Fibroblast of the conjunctiva (primary cell): ENCODE measurements at places on chromosomes 2 and 18.

GRCh38 chr2:79887747-79888374 is 375.0 kb downstream of the CTNNA2 start:
- DNase-seq = peak; percentile 50

- no peak for DNase-seq
These were observed 12.5 kb upstream of the GPR155 start for GRCh38 chr2:174499371-174499770.

GRCh38 chr18:77014538-77014937 is 118.0 kb downstream of the MBP start:
- no peak for DNase-seq

DNA sequence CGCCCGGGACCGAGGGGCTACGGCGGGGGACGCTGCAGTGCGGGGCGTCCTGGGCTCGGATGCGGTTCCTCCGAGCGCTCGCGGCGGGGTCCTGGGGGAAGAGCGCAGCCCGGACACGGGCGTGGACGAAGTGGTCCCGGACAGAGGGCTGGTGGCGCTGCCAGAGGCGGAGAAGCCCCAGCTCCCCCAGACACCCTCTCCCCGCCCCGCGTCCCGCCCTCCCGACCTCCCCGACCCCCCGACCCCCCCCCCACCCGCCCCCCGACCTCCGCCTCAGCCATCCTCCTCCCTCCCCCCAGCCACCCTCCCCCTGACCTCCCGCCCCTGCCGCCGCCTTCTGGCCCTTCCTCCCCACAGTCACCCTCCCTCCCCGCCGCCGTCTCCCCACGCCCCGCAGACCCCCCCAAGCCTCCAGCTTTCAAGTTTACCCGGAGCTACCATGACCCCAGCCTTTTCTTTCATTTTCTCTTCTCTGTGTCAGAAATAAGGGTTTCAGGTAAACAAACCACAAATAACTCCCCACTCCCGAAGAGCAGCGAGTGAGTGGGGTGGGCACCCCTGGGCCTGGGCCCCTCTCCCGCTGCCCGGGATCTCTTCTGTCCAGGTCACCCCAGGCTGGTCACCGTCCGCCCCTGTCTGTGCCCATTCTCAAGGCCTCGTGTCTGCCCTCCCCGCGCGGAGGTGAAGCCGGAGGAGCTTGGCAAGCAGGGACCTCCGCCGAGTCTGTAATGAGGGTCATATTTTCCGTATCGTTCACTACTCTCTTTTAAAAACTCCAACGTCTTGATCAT is 5.1 kb downstream of the NFATC1 start:
- DNase-seq = no peak

- DNase-seq = no peak
These were observed at the start of gene HOXD1 for GRCh38 chr2:176187899-176188773. Gene HOXD1, plus strand, starts transcription at chr2:176188668. Its CDS starts 134 bp downstream, at chr2:176188802.

DNA sequence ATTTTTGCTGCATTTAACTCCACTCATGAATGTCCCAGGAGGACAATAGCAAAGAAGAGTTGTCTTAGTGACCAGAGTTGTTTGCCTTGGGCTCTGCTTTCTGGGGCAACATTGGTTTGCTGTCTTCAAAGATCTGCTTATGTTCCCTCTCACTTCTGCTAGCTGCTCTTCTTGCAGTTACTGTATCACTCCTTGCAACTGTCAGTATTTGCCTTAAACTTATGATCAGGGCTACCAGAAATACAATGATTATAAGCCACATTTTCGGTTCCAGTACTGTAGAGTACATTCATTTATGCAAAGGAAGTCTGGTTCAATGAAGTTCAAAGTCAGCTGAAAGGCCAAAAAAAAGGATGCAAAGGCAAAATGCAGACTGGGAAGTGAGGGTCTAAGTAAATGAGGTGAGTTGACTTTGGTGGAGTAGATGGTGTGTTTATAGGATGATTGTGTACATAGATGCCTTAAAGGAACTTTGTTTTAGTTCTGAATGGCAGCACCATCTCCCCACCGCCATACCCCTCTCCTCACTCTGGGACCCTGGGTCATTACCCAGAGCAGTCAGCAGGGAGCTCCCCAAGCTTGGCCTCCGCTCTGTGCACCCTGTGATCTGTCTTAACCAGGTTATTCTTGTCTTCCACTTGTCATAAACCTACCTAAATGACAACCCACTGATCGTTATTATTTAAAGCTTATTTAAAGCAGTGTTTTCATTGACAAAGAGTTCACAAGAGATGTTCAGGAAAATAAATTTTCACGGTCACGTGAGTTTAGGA is 236.0 kb downstream of the DOK6 start:
- no peak for DNase-seq

DNA sequence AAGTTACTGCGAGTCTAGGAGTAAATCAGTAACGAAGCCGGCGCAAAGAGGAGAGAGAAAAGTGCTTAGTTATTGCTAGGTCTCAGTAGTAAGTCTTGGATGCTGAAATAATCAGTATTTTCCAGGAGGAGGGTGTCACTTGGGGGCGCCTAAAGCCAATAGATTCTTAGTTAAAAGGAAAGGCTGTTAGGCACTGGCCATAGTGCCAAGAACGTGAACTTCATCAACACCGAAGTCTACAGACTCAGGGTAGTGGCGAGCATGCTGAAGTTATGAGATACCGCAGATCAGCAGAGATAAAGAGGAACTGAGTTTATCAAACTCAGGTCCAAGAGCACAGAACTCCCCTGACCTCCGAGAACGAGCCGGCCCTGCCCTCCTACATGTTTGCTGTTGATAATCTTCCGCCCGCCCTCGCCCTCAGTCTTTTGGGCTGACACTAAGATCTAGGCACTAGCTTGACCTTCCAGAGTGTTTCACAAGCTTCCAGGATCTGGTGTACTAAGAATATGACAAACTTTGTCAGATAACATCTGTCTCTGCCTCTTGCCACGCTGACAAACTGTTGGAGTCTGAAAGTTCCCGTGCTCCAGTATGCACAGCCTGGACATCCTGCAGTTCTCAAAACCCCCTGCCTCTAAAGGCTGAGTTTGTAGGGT is 49.2 kb downstream of the CYB5A start:
- no peak for DNase-seq

DNA sequence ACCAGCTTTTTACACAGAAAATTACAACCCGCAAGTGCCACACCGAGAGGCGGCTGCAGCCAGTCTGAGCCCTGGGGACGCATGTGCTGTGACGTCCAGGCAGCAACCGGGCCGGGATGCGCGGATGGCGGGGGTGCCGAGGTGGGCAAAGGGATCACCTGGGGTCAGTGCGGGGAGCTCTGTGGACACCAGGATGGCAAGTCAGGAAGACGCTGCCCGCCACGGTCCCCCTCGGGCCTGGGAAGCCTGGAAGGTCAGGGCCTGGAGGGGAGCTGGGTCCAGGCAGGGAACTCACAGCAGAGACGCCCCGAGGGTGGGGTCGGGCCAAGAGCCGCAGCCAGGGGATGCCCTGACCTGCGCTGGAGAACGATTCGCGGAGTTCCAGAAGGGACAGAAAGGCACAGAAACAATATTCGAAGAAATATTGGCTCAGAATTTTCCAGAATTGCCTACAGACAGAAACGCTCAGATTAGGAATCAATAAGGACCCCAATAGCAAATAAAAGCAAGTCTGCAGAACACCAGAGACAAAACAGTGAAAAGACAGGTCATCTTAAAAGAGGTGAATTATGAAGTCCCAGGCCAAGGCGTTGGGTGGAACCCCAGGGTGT is 11.7 kb upstream of the KIF1A start:
- no peak for DNase-seq

- DNase-seq = no peak
These were observed 8.9 kb upstream of the SKOR2 start for GRCh38 chr18:47260120-47260923.

- no peak for DNase-seq
These were observed 30.6 kb downstream of the R3HDM1 start for GRCh38 chr2:135561925-135562324.

DNA sequence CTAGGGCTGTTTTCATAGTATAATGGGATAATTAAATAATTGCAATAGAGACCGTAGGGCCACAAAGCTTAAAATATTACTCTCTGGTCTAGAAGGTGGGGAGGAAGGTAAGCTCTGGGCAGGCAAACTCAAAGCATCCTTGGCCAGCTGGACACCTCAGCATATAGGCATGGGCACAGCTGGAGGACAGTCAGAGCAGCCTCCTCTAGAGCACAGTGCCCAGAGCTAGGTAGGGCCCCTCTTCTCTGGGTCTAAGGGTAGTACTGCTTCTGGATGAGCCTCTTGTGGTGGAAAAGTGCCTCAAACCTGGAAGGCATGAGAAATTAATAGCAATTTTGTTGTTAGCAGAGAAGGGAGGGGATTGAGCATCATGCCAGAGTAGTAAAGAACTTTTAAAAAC is 291.3 kb upstream of the FBXO11 start:
- no peak for DNase-seq

GRCh38 chr2:218999881-219000568 is 6.8 kb upstream of the CRYBA2 start:
- DNase-seq = no peak

- no peak for DNase-seq
These were observed 66.8 kb downstream of the TET3 start for GRCh38 chr2:74051504-74051903.

GRCh38 chr2:36403675-36404230 is 48.2 kb downstream of the CRIM1 start:
- no peak for DNase-seq

DNA sequence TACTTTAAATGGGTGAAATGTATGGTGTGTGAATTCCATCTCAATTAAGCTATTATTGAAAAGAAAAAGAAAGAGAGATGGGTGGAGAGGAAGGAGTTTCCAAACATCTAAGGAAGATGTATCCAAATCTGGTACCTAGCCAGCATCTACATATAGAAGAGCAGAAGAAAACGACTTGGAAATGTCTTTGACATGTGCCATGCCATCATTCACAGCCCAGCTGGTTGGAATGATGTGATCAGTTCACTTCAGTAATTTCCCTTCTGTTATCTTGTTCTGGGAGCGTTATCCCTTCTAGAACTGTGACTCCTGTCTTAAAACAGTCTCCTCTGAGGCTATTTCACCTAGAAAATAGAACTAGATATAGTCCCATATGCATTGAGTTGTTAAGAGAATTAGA is 312.8 kb upstream of the GYPC start:
- no peak for DNase-seq

GRCh38 chr2:218043701-218044109 is 25.3 kb upstream of the RUFY4 start:
- DNase-seq = no peak

- DNase-seq = no peak
These were observed 99.7 kb upstream of the KLHL29 start for GRCh38 chr2:23285091-23285800.

DNA sequence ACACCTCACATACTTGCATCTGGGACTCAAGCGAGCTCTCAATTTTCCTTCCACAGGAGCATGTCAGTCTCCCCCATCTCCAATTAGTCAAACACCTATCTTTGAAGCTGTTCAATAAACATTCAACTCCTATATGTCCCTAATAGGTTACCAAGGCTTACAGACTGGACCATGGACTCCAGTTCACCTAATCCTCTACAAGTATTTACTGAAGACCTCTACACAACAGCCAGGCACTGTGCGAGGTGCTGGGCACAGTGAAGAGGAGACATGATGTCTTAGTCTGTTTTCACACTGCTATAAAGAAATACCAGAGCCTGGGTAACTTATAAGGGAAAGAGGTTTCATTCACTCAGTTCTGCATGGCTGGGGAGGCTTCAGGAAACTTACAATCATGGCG is 129.9 kb downstream of the MYO5B start:
- DNase-seq = no peak

GRCh38 chr2:42164046-42164445 is 5.1 kb upstream of the EML4 start:
- DNase-seq = no peak

GRCh38 chr2:218375212-218375611 is 6.9 kb upstream of the SLC11A1 start:
- DNase-seq = no peak
